ENCODE measurements at places on chromosomes 6 and 20.
A peak's percentile ranks its signal among the peaks of the same experiment; 100 is the strongest.

DNA sequence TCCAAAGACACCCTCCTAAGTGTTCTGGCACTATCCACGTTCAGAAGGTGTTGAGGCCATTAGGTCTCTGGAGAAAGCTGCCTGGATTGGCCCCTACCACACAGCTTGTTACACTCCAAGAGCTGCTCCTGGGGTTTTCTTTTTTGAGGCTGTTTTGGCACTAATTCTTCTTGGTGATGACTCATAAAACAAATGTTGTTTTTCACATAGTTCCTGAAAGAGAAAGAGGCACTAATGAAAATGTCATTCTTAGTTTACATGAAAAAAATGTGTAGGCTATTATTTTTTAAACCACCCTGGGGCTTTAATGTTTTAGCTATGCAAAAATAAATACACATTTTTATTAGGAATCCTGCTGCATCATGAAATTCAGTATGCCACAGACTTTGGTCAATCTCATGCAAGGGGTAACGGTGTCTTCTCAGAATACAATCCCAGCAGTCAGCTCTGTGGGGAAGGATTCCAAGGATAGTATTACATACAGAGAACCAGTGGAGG is 38.1 kb downstream of the TBPL1 start:
- DNase-seq = no peak

DNA sequence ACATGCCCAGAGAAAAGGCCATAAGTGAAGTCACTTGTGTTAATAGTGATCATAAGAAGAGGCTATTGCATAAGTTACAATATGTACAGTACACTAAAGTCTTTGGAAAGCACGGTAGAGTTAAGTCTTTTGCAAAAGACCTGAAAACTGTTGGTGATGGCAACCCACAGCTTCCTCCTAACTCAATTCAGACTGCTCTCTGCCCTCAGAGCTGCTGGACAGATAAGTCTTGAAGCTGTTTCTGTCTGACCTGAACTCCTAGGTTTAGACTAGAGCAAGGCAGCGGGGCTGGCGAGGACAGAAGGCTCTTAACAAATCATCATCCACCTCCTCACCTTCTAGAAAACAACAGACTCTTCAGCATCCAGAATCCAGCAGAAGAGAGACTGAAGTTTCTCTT is 125.4 kb downstream of the CD24 start:
- DNase-seq = no peak

DNA sequence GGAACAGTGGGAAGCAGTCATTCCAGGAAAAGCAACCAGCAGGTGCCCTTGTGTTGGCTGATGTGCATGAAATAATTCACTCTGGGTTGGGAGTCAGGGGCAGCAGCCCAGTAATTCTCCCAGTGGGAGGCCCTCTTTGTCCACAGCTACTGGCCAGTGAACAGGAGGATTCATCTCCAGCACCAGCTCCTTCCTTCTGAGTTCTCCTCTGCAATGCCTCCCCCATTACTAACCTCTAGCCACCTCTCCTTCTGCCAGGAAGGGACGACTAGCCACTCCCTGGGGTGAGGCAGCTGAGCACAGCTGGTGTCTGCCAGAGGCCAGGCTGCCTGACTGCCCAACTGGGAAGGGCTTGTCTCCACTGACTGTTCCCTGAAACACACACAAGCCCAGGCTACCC is 12.5 kb upstream of the R3HDML start:
- DNase-seq = no peak

GRCh38 chr6:152298055-152298647 is 339.0 kb downstream of the SYNE1 start:
- DNase-seq = no peak

DNA sequence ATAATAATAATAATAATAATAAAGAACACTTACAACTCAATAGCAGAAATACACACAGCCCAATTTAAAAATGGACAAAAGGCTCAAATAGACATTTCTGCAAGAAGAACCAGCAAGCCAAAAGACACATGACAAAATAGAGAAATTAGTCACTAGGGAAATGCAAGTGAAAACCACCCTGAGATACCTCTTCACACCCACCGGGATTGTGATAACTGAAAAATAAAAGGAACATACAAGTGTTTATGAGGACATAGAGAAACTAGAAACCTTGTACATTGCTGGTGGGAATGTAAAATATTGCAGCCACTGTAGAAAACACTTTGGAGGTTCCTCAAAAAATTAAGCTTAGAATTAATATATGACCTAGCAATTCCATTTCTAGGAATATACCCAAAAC is 59.2 kb downstream of the ZDHHC14 start:
- DNase-seq = no peak

DNA sequence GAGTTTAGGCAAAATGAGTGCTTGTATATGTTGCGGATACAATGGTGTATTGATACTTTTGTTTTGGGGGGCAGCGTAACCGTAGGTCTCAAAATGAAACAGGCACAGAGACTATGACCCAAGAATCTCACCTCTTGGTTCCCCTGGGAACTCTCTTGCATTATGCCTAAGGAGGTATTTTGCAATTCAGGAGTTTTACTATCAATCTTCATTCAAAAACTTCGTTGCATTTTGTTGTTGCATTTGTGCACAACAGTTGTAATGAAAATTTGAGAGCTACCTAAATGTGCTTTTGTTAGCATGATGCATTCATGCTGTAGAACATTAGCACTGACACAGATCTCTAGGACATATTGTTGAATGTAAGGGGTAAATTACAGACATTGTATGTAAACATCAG is 18.2 kb downstream of the VTA1 start:
- DNase-seq = no peak

GRCh38 chr6:81126150-81126549 is 626.3 kb downstream of the TENT5A start:
- DNase-seq = no peak

DNA sequence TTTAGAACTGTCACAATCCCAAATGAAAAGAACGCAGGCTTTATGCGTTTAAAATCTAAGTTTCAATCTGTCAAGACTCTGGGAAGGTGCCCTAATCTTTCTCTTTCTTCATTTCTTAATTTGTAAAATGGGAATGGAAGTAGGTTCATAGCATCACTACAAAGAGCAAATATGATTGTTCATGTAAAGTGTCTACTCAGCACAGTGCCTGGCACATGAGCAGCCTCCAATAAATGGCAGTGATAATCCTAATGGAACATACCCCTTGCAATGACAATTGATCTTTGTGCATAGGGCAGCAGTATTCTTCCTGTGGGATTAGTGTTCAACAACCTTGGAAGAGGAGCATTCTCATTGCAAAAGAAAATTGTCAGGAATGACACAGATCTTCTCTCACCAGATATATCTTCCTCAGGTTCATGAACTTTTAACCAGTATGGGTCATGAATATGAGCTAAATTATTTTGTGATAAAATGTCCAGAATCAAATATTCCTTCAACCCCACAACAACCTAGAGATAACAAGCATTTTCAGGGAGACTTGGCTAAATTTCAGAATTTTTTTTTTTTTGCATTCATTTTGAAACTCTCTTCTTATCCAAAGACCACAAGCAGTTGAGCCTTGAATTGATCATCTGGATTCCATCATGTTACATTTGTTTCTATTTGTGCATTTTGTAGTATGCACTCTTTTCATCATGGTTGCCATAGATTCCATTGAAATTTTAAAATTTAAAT is 149.1 kb downstream of the TBX18 start:
- no peak for DNase-seq

- no peak for DNase-seq
Measured at GRCh38 chr20:22696759-22697158, 112.4 kb upstream of the FOXA2 start.

DNA sequence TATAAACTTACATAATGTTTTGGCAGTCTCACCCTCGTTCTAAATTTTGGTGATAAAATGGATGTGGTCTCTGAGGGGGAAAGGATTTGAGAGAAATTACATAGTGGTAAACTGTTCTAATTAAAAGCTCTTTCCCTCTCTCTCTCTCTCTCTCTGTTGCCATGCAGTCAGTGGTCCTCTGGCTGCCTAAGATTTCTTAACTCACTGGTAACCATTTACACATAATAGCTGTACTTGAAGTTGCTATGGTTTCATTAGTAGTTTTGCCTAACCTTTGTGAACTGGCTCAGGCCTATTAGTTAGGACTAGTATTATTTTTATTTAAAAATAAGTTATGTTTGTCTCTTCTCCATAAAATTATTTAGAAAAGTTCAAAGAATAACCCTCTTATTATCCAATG is 42.0 kb downstream of the MAPK14 start:
- no peak for DNase-seq

DNA sequence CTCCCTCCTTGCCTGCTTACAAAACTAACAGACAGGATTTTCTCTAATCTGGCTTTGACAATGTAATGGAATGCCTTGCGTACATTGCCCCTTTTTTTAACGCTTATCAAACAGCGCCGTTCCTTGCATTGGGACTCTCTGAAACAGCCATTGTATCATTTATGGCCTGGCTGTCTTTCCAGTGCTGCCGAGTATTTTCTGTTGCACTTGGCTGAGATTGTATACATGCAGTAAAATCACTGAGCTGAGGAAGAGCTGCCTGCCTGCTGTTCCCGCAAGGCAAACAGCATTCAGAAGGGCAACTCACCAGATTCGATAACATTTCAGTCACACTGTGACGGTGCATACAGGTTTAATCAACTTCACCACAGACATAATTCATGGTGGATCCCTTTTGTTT is 106.0 kb downstream of the SH3BGRL2 start:
- DNase-seq = no peak

GRCh38 chr20:7399575-7399974 is 540.7 kb downstream of the HAO1 start:
- DNase-seq = no peak

DNA sequence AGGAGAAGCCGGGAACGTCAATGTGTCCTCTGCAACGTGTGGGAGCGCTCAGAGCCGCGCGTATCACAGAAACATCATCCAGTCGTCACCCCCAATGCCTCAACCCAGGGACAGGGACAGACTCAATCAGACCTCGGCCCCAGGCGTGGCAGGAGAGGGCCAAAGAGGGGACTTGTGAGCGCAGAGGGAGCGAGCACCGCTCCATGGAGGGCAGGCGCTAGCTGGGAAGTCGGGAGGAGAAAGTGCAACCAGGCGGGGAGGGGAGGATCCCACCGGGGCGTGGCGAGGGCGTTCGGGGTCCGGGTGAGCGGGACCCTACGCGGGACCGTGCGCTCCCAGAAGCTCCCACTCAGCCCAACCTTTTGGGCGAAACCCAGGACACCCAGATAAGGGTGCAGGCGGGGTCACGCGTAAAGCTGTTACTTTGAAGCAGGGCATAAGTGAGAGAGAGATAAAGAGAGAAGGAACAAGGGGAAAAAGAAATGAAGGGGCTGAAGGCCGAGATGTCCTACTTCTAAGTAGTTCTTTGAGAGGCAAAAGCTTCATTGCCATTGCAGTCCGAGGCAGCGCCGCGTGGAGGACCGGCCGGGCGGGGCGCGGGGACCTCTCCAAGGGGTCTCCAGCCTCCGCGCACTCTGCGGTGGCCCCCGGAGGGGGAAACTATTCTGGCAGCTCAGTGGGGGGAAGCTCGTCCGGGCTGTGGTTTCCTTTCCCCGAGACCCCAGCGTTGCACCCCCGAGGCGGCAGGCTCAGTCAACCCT is 862 bp upstream of the SOBP start:
- peak; percentile 31 for DNase-seq

DNA sequence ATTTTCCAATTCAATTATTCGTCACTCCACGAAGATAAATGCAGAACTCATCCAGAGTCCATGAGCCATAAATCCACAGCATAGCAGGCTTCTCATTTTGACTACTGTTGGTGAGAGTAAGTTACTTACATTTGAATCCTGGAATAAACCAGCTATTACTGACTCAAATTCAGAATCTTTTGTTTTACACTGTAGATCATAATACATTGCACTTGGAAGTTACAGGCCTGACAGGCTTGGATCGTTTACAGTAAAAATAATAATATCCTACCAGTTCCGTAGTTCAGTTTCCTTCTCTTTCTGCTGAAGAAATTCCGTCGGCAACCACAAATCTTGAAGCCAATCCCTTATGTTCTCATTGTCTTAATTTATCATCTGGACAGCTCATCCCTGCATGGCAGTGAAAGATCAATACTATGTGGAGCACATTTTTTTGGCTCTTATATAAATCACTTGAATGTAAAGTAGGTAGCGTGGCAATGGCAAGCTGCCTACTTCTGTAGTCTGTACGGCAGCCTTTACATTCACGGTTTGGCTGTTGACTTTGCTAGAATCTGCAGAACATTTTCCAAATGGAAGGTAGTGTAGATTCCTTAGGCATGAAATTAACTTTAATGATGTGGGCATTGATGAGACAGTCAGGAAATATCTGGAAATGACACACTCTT is 142.9 kb downstream of the WDR27 start:
- no peak for DNase-seq

DNA sequence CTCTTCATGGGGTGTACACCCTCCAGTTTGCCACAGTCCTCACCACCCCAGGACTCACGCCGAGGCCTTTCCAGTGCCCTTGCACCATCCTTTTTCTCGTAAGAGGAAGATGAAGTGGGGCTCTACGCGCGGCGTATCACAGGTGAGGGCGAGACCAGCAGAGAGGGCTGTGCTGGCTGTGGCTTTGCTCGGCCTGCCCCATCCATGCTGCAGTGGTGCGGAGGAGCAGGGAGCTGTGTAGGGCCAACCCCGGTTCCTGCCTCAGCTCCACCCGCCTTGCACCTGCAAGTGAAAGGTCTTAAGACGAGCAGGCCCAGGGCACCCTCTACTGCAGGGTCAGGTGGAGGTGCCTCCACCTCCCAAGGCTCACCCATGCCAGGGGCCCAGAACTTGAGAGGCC is 24.1 kb downstream of the RBCK1 start:
- DNase-seq = no peak

GRCh38 chr6:47302043-47302442 is 7.7 kb downstream of the TNFRSF21 start:
- no peak for DNase-seq

DNA sequence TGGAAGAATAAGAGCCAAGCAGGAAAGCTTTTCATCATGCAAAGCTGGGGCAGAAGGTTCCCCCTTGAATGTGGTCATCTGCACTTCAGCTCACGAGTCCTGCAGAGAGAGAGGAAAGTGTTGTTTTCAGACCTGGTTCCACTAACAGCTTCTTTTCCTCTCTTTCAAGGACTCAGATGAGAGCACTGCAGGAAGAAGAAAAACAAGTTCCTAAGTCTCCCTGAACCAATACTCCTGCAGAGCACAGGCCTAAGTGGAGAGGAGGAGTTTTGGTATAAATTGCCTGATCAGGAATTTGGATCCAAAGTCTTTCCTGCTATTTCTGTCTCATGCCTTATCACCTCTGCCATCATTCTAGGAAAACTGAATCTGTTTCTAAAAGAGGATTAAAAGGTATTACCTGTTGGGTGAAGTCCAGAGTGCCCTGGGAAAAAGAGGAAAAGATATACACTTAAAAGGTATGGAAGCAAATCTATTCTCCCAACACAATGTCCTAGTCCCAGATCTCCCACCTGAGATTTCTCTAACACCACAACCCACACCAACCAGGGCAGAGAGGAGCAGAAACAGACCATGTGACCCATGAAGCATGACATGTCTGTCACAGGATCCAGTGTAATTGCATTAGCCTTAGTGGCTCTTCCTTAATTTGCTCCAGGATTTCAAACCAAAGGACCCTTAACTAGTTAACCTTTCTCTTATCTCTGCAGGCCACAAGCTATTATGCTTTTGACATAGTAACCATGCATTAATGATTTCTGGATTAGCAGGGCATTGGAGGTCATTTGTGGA is 12.2 kb downstream of the HLA-DRB5 start:
- no peak for DNase-seq
